Central memory CD4-positive, alpha-beta T cell (primary cell): ENCODE measurements at places on chromosomes 4 and X.

- no peak for DNase-seq
These were observed 101.1 kb downstream of the ADGRL3 start for GRCh38 chr4:61301271-61301670.

- DNase-seq, result no peak
These were observed 36.3 kb downstream of the OPHN1 start for GRCh38 chrX:68396953-68397352.

DNA sequence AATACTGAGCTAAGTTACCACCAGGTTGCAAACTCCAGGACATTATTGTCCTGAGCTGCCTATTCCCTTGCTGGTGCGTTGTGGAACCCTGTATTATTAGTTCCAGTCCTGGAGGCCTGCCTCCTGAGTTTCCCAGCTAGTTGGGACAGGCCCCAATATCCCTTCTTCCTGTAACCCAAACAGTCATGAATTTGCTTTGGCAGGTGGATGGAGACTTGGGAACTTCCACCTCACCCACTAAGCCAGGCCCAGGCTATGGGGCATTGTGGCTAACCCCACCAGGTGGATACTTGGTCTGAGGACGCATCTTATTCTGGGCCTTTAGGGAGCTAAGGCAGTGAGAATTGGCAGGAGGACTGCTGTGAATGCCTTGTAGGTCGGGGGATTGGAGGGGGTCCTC is 5.0 kb downstream of the RBM3 start:
- DNase-seq, result no peak

- DNase-seq, result no peak
These were observed 88.9 kb downstream of the NHSL2 start for GRCh38 chrX:71999535-71999934.

DNA sequence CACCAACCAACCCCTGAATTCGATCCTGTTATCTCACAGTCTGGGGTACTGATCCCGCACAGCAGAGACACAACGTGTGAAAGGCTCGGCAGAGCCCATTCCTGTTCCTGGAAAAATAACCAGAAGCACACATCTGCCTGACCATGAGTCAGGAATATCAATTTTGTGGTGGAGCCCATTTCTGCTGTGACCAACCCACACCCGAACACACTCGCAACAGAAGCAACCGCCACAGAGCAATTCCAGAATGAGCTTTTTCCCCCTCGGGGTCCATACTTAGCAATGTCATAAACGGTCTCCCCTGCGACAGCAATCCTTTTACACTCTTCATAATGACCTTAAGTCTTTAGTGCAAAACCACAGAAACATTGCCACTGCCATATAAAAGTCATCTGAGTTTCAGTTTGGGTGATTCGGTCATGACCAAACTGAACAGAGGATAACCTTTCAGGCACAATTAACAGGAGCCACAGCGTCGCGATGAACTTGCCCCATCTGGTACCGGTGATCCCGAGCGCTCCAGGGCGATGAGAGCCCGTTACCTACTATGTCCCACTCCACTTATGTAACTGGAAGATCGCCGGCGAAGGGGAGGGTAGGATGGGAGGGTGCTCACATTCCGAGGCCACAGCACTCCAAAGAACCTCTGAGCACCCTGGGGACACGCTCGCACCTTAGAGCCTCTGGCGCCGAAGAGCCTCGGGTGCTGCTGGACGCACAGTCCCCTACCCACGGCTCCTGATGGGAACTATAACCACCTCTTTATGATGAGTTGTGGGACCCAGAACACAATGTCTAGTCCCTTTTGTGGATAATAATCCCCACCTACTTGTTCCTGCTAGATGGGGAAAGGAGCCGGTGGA is 1.1 kb downstream of the MECP2 start:
- peak; percentile 14 for DNase-seq

DNA sequence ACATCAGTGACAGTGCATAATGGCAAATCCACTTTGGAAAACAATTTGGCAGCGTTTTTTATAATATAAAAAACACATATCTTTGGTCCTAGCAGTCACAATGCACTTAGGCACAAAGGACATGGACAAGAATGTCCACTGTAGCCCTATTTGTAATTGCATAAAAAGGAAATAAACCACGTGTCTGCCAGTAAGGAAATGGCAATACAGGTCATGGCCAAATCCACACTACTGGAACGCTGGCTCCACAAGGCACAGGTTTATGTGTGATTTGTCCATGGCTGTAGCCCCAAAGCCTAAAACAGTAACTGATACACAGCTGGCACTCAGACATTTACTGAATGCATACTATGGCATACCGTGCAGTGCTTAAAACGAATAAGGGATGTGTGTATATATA is 69.7 kb downstream of the CD99L2 start:
- DNase-seq, result no peak

DNA sequence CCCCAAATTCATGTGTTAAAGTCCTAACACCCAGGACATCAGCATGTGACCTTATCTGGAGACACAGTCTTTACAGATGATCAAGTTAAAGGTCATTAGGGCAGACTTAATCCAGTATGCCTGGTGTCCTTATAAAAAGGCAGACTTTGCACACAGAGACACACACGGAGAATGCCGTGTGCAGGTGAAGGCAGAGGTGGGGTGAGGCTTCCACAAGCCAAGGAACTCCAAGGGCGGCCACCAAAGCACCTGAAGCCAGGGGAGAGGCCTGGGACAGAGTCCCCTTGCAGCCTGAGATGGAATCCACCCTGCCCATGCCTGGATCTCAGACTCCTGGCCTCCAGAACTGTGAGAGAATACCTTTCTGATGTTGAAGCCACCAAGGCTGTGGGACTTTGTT is 26.1 kb upstream of the SORCS2 start:
- no peak for DNase-seq

- DNase-seq, result no peak
These were observed 136.4 kb downstream of the REPS2 start for GRCh38 chrX:17082831-17083230.

DNA sequence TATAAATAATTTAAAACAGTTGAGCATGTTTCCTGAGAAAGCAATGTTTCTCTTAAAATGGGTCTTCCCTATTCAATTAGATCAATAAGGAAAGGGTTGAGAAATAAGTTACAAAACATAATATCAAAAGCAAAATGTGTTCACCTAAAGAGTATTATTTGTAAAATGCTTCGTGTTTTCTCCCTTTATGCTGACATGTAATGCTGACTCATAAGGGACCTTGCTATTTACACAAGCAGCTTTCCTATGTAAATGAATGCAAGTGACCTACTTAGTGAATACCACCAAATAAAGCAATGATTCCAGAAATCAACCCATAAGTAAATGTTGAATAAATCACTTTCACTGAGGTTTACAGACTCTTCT is 91.5 kb downstream of the ELOVL6 start:
- no peak for DNase-seq

DNA sequence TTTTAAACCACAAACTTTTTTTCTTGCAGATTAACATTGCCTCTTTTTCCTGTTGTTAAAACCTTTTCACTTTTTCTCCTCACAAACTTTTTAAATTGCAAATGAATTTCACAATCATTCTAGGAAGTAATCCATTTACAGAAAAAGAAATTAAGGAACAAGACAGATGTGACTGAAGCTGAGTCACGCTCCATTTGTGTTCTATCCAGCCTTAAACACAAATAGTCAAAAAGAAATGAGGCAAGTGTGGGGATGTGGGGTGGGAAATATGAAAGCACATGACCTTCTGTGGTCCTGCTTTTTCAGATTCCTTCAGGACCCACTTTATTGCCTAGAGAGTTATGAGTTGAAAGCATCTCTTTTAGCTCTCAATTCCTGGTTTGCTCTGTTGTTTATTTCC is 197.0 kb downstream of the ADGRL3 start:
- DNase-seq, result no peak

GRCh38 chr4:11455201-11455835 is 26.6 kb upstream of the HS3ST1 start:
- no peak for DNase-seq

GRCh38 chr4:57074744-57075143 is 35.4 kb downstream of the IGFBP7 start:
- no peak for DNase-seq

GRCh38 chr4:25283948-25284347 is 28.6 kb upstream of the ZCCHC4 start:
- DNase-seq, result no peak

DNA sequence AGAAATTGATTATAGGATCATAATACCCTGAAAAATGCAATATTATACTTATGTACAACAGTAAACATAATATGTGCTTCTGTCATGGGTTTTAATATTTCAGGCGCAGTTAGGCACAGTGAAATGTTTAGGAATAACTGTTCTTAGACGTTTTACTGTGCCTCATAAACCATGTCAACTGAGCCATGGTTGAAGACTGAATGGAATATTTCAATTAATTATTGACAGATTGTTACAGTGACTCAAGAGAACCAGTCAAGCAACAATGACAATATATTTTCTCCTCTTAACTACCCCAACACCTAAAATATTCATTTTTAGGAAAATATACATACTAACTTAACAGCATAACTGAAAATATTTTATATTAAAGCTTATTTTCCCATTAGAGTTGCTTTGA is 852.7 kb upstream of the FRG1 start:
- no peak for DNase-seq

- no peak for DNase-seq
These were observed 9.0 kb downstream of the ZNF275 start for GRCh38 chrX:153342762-153343558.

DNA sequence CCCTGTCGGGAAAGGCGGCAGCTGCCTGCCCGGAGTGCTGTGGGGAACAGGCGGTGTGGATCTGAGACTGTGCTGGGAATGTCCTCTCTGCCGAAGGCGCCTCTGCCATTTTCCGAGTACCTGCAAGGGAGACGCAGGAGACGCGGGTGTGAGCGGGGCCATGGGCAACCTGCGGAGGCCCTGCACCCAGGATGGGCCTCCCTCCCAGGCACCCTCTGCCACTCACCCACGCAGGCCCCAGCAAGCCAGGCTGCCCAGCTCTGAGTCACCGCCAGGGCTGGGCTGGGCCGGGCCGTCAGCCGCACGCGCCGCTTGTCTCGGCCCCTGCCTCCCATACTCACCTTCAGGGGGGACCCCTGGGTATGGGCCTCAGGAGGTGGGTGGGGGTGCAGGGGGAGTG is 3.5 kb upstream of the FGFR3 start:
- DNase-seq, result no peak

DNA sequence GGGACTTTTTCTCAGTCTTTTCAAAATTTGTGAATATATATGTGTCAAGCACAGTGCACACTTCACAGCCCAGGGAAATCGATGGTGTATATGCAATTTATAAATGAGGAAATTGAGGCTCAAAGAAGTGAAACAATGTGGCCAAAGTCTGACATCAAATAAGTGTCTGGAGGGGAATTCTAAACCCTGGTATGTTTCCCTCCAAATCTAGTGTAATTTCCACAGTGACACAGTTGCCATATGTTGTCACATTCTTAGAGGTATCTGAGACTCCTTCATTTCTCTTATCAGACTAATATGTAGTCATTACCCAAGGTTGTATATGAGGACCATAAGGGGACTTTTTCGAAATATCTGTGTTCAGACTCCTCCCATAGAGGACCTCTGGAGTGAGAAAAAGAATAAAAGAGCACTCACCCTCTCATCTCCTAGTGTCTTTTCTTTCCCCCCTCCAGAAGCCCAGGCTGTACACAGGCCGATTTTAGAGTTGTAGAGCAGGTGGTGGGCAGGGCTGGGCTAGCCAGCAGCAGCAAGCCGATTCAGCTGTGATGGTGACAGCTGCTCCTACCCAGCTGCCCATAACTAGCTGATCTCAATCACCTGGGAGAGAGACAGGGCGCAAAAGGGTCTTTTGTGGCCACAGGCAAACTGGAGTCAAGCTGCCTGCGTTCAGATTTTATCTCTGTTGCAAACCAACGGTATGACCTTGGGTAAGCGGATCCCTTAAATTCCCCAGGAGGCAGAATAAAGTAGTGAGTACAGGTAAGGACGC is 55.1 kb downstream of the CLCN5 start:
- DNase-seq, result no peak

DNA sequence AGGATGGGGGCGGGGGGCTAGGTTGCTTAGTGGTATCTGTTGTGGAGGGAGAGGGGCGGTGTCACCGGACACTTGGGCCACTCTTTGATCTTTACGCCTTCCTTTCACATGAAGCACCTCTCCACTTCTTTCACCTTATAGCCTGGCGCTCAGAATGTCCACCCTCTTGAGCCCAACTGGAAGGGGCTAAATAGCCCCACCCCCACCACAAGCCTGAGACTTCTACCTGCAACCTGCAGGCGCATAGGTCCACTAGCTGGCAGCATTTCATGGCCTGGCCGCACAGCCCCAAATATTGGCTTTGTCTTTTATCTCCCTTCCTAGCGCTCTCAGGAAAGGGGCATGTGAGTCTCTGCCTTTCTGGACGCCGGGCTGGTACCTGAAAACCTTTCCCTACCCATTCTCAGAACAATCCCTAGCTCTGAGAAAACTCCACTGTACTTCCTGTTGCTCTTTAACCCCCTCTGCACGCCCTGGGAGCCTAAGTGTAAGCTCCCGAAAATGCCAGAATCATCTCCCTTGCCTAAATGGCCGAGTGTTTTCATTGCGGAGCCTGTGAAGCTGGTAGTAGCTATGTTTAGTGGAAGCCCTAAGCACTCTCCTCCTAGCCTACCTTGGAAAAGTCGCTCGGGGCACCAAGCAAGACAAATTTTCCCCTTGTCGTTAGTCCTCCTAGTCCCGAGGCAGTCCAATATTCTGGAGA is 1.2 kb upstream of the TRPC5 start:
- DNase-seq, result no peak

- no peak for DNase-seq
These were observed 553 bp upstream of the MED28 start for GRCh38 chr4:17613761-17614415.

DNA sequence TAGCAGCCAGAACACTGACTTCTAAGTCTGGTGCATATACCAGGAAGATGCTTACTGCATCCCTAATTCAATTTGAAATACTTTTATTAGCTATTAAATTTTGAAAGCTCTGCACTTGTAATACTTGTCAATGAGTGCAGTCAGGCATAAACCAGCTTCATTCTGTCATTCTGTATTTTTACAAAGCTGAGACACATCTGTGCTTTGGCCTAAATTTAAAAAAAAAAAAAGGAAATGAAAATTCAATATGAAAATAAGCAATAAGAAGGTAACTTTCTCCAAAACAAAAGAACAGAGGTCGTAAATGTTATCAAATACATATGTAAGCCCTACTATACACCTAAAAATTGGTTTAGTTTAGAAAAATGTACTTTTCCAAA is 7.0 kb downstream of the SMIM14 start:
- DNase-seq, result no peak

- DNase-seq, result no peak
These were observed 286.6 kb downstream of the PPP1R2C start for GRCh38 chrX:42491137-42491907.

DNA sequence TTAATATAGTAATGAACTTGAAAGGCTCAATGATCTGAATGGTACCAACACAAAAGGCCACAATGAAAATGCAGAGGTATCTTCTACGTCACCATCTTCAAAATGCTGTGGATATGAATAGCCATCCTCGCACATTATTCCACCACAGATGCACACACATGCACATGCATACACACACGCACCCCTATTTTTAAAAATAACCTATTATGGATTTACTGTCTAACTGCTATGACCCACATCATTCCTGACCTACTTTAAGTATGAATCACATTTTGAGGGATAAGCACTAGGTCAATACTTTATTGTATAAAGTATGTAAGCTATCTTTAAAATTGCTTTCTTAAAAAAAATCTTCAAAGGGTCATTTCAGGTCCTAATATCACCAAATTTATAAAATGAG is 24.4 kb upstream of the CORIN start:
- DNase-seq, result no peak
